Renal cortical epithelial cell (primary cell): ENCODE measurements at places on chromosomes 5 and 9. TPM values are rescaled to one million over a fixed set of nuclear protein-coding genes. Genes with fewer than 3 reads are reported as not detected.

DNA sequence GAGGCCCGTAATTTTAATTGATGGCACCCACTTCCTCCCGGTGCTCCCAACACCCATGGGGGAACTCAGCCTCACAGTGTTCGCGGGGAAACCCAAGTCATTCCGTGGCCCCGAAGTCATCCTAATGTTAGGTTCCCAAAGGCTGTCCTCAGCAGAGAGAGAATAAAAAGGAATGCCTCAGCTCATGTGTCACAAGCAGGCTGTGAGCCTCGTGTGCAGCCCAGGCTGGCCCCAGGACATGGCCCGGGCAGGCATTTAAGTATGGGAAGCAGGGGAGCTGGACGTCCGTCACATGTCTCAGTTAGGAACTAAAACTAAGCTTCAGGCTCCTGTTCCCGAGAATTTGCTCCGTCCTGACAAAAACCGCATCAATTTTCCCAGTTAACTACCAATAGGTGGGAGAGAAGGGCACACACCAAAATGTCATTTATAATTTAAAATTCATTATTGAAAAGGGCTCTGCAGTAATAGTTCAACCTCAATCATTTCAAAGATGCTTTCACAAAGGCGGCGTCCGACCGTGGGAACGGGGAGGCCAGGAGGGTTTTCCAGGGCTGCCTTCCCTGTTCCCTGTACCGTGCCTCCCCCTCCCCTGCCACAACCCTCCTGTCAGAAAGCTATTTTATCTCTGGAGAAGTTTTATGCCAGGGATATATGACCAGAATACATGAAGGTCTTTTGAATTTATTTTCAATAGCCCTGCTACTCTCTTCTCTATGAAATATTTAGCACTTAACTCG is 137.3 kb downstream of the FSTL4 start:
- no peak for DNase-seq

Gene HCN1
- total RNA-seq, result under 0.01 TPM in 1 of 2 replicates, not detected in the other

GRCh38 chr5:62312036-62312435 is 6.0 kb downstream of the KIF2A start:
- peak; percentile 38 for DNase-seq

DNA sequence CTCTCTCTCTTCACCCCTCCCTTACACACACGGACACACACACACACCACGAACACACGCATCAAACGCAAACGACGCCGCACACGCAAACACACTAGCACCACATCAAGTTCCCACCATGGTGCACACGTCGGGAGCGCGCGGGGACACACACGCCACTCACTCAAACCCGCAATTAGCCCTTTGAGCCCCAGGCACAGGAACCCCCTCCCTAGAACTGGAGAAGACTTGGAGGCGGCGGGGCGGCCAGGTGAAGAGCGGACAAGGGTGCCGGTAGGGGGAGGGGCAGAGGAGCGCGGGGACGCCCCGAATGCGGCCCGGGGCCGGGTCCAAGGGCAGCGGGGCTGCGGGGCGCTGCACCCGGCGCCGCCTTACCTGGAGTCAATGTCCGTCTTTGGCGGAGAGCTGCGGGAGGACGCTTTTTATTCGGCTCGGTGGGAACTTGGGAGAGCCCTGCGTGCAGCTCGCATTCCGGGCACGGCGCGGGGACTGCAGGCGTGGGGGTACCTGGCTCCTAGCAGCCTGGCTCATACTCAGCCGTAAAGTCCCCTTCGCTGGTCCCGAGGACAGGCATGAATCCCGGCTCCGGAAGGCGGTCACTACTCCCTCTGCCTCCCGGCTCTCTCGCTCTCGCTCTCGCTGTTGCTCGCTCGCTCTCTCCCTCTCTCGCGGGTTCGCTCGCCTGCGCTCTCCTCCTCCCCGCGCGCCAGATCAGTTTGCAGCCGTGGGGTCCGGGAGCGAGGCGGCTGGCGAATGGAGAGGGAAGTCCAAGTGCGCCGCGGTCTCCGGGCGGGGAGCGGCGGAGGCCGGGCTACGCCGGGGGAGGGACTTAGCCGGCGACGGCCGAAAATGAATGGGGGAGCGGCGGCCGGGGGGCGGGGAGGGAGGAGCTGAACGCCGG is at the start of gene BRINP1:
TSS of gene BRINP1 (minus strand) at position 755 of the 901 bp plus-strand sequence. CDS start 56,080 bp downstream, outside the sequence.
- DNase-seq, result peak; percentile 11

- no peak for DNase-seq
These were observed 310.8 kb downstream of the YTHDC2 start for GRCh38 chr5:113824307-113824706.

Gene GBGT1
- 3.1 and 5.1 TPM in 2 replicates for total RNA-seq

Gene EIF4E1B
- not detected in 2 replicates for total RNA-seq

GRCh38 chr5:31720004-31720403 is 81.1 kb downstream of the PDZD2 start:
- DNase-seq, result no peak

- no peak for DNase-seq
These were observed 700.3 kb downstream of the PTPRD start for GRCh38 chr9:9912459-9912858.

- DNase-seq, result peak; percentile 99
These were observed 17.9 kb downstream of the TMEM245 start for GRCh38 chr9:109101810-109102209.

DNA sequence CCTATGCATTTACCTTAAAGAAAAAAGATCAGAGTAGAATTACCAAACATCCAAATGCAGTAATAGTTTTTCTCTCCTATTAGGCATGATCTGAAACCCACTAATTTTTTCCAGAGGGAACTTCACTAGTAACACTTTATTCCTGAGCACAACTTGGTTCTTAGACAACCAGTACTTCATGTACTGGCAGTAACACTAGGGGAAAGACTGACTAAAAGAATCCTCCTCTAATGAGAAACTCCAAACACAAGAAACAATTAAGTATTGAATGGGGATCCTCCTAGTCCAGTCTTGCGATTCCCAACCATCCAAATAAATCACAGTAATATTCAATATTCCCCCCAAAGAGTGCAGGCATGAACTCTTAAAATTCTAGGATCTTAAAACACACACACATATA is 48.9 kb downstream of the ZNF608 start:
- no peak for DNase-seq

DNA sequence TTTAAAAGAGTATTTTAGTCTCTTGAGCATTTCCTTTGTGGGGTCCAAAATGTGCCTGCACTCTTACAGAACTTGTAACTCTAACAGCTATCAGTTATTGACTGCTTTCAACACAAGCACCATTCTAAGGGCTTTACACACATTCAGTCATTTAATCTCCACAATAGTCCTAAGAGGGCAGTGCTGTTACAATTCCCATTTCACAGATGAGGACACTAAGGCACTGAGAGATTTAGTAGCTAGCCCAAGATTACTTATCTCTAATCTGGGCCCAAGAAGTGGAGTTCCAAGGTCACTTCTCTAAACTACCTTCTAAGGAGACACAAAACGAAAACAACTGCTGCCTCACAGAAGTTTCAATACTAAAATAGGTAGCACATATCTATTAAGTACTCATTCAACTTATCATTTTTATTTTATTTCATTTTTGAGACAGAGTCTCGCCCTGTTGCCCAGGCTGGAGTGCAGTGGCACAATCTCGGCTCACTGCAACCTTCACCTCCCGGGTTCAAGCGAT is 275.2 kb downstream of the CWC27 start:
- DNase-seq, result no peak

GRCh38 chr9:26043431-26043830 is 365.2 kb upstream of the TUSC1 start:
- DNase-seq, result no peak

- DNase-seq, result no peak
These were observed 6.0 kb downstream of the UBE2QL1 start for GRCh38 chr5:6454628-6455053.

Gene SLC25A46
- 96.4 and 119 TPM in 2 replicates for total RNA-seq
